ENCODE measurements at places on chromosomes 13 and 19. TPM values are rescaled to one million over a fixed set of nuclear protein-coding genes. Genes with fewer than 3 reads are reported as not detected.

The TRPC4 gene
- 0.80 TPM for polyA plus RNA-seq

DNA sequence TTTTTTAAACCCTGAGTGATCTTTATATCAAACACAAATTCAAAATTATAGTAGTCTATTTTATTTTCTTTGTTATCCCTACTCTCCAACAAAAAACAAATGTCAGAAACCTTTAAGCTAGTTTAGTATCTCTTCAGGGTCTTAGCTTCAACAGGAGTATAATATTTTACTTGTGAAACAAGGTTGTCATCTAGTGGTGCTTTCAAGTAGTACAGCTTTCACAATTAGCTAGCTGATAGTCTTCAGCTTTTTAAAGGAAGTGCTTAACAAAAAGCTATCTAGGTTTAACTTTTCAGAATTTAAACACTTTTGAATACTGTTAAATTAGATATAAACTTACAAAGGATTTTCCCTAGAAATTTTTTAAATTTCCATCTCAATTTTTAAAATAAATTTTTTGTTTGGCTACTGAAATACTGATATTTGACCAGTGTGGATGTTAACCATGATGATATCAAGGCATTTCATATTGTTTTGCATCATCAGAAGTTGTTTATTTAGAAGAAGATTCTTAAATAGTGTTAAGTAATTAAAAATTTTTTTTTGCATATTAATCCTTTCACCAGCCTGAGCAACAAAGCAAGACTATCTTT, 34.2 kb downstream of the TDRD3 start:
- peak; percentile 57 for DNase-seq

DNA sequence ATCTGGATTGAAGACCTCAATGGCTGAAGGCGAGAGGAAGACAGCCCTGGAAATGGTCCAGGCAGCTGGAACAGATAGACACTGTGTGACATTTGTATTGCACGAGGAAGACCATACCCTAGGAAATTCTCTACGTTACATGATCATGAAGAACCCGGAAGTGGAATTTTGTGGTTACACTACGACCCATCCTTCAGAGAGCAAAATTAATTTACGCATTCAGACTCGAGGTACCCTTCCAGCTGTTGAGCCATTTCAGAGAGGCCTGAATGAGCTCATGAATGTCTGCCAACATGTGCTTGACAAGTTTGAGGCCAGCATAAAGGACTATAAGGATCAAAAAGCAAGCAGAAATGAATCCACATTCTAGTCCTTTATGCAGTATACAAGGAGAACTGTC, 1.2 kb downstream of the POLR1D start:
- no peak for DNase-seq

GRCh38 chr13:64041296-64041695, 2625.6 kb upstream of the PCDH20 start:
- peak; percentile 25 for DNase-seq

GRCh38 chr13:100040196-100040595, 48.7 kb upstream of the PCCA start:
- DNase-seq = no peak

The KLK3 gene
- not detected for polyA plus RNA-seq

The FCER2 gene
- polyA plus RNA-seq = 0.97 TPM

- DNase-seq = no peak
These were observed 237.4 kb downstream of the PCDH9 start for GRCh38 chr13:66992719-66993118.

GRCh38 chr13:99614465-99614885, 113.2 kb downstream of the TM9SF2 start:
- no peak for DNase-seq

- DNase-seq = no peak
These were observed 6.9 kb downstream of the ADGRE1 start for GRCh38 chr19:6894313-6894712.

The MYH14 gene
- 42.5 TPM for polyA plus RNA-seq

GRCh38 chr13:90070362-90070761, 1277.1 kb upstream of the MIR17HG start:
- no peak for DNase-seq

GRCh38 chr13:45821811-45822210, 29.7 kb downstream of the SIAH3 start:
- no peak for DNase-seq

The TEX101 gene
- polyA plus RNA-seq = not detected

DNA sequence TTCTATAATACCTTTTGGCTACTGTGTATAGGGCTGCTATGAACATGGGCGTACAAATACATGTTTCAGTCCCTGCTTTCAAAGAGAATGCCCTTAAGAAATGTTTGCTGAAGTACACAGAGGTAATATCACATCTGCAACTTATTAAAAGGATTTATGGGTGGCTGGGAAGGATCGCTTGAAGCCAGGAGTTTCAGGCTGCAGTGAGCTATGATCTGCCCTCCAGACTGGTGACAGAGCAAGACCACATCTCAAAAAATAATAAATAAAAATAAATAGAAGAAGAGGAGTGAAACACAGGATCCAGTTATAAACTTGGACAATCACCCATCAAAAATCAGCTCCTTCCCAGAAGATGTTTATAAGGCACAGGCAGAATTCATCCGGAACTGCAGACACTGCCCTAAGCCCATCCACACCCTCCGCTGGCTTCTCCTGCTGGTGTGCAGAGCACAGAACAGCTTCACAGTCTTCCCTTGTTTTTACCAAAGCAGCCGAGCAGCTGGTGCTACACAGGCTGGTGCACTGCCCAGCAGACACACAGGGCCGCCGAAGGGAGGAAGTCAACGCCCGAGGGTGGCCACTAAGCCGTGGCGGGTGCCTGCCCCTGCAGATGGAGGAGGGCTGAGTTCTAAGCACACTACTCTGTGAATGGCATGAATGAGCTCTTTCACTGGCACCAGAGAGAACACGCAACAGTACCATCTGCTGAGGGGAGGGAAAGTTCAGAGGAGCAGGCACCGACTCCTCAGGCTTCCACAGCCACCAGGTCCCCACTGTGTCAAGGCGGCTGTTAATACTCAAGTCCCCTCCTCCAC, 44.0 kb downstream of the BRD4 start:
- DNase-seq = no peak

DNA sequence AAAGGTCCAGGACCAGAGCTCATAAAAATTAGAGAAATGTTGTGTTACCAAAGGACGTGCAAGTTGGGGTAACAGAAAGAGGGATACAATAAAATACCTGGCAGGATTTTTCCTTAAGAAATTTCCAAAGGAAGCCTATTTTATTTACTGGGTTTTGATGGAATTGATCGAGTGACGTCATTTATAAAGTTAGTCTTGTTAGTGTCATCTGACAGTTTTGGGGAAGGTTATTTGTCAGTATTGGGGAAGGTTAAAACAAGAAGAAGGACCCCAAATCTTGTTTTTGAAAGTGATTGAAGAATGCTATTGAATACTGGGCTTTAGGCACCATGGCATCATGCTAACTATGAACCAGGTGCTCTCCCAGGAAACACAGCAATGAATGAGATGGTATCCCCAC, 287.9 kb downstream of the HS6ST3 start:
- DNase-seq = no peak

GRCh38 chr13:51647067-51647466, 62.8 kb downstream of the WDFY2 start:
- DNase-seq = no peak

Data from muscle of back (tissue), 13 donors.